ENCODE measurements at places on chromosomes 12 and 14. TPM values are rescaled to one million over a fixed set of nuclear protein-coding genes. Genes with fewer than 3 reads are reported as not detected.

DNA sequence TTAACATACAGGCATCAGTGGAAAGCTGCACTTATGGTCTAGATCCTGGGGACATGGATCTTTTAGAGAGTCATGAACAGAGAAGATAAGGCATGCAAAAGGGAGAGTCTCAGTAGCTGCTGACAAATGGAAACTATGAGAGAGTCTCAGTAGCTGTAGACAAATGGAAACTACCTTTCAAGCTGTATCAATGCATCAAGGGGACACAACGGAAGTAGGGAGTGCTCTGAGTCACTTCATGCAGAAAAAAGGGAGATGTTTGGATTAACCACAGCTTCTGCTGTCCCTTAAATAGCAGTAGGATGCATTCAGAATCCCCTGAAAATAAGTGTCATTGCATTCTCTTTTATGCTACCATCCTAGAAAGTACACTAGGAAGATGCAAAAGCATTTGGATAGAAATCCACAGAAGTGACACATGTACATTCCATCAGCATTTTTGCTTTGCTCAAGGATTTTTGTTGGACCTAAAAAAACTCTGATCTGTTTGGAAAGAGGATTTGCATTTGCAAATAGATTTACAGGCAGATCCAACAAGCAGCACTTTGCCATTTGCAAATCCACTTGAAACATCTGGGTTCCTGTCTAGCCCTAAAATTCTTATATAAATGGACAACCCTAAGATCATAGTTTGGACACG is 227.5 kb upstream of the LMO3 start:
- no peak for DNase-seq

DNA sequence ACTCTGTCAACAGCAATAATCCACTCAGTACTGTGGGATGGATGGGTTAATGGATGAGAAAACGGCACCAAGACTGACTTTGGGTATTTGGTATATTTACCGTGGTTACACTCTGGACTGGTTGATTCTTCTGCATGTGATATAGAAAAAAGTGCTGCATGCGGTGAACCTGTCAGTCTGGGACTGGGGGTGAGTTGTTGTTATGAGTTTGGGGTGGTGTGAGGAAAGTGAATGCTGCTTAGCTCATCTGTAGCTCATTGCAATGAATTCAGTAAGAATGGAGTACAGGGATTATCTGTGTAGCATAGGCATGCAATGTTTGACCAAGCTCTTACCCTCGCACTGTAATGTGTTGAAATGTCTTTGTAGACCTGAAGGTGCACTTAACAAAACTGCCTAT is 6.0 kb downstream of the KCNA1 start:
- no peak for DNase-seq

GRCh38 chr14:104393199-104393897 is 186.2 kb upstream of the C14orf180 start:
- DNase-seq, result no peak

GRCh38 chr14:97021001-97021400 is 223.8 kb downstream of the VRK1 start:
- no peak for DNase-seq

Gene DPPA3
- not detected for total RNA-seq

DNA sequence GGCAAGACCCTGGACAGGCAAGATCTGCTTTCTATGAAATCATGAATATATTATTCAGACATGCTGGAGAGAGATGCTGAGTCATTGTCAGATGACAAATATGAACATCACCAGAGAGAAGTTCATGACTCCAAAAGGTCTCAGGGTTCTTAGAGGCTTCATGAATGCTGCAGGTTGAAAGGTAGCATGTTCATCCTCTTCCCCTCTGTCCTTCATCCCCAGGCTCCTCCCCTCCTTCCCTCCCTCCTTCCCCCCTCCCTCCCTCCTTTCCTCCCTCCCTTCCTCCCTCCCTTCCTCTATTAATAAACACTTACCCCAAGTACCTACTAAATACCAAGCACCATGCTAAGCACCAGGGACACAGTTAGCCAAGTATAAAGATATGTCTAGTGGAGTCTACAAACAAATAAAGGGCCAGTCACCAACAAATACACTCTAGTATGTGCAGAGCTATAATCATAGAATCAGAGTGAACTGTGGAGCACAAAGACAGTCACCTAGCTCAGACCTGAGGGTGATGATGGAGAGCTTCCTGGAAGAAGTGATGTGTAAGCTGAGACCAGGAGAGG is 46.2 kb downstream of the RPH3A start:
- DNase-seq, result peak; percentile 40

Gene RPGRIP1
- total RNA-seq, result not detected

Gene RAD9B
- total RNA-seq, result 1.0 TPM

- DNase-seq, result peak; percentile 11
These were observed 138.0 kb downstream of the ASCL4 start for GRCh38 chr12:107912421-107913004.

Gene ZDHHC22
- under 0.01 TPM for total RNA-seq

DNA sequence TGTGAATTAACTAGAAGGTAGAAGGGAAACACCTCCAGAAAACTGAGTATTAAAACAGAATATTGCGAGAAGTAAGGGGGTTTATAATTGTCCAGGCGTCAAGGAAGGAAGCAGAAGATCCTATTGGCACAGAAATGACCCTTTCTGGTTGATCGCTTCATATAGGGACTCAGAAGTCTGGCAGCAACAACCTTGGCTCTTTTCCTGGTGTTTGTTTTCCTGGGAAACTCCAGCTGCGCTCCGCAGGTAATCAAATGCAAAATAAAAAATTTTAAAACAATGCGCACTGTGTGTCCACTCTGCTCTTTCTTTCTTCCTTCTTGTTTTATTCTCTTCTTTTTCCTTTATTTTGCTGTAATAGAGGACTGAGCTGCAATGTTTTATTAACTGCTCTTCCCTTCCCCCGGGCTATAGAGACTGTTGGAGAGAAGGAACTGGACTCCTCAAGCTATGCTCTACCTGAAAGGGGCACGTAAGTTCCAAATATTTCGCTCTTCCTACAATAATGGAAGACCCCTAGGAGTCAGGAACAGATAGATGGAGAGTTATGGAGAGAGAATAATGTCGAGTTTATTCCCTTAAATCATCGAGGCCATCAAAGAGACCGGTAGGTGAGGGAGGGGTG is 737 bp downstream of the SPX start:
- no peak for DNase-seq

- no peak for DNase-seq
These were observed 29.5 kb downstream of the SLC8B1 start for GRCh38 chr12:113305281-113305856.

Gene ZFP36L1
- total RNA-seq, result 238 TPM

DNA sequence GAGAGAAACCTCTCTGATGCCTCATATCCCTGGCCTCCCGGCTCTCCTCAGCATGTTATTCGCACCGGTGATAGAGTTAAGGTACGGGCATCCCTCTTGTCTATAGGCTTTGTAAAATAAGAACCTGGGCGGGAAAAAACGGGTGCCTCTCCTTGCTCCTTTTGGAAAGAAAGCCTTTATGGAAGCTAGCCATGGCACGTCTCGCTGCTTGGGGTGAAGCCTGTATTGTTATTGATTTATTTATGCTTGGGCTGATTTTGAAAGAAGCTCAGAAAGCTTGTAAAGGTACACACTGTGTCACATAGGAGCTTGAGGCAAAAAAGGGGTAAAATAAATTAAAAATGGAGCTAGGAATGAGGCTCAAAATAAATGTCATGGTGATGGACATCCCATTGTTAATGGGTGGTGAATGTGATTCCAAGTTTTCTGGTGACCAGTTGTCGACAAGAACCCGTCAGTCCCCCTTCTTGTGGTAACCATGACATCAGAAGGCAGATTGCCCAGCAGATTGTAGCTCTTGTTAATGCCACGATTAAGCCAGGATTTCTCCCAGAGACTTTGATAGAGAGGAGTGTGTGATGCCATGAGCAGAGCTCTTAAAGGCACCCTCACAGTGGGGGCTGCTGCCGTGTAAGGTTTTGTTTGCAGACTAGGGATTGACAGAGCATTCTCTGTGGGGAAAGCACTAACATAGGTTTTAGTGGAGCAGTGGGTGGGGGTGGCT is 50.4 kb upstream of the ASPG start:
- no peak for DNase-seq

DNA sequence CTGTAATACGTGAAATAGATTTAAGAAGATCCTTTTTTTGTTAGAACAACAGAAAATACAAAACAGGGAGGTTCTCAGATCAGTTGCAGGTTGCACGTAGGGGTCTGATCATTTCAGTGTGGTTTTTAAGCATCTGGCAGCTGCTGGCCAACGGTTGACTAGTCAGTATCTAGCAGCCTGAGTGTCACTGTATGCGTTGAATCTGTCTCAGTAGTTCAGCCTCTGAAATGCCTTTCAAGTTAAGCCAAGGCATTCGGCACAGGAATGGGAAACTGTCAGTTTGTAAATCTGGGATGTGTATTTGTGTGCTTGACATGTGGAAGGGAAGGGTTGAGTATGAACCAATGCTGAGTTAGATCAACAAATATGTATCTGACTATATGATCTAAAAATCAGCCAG is 165.9 kb downstream of the CACNA1C start:
- no peak for DNase-seq

- DNase-seq, result no peak
These were observed 63.3 kb downstream of the SUSD6 start for GRCh38 chr14:69674546-69675244.

- no peak for DNase-seq
These were observed 125.1 kb upstream of the TBX3 start for GRCh38 chr12:114809097-114809496.

Gene SLC6A13
- 0.11 TPM for total RNA-seq

DNA sequence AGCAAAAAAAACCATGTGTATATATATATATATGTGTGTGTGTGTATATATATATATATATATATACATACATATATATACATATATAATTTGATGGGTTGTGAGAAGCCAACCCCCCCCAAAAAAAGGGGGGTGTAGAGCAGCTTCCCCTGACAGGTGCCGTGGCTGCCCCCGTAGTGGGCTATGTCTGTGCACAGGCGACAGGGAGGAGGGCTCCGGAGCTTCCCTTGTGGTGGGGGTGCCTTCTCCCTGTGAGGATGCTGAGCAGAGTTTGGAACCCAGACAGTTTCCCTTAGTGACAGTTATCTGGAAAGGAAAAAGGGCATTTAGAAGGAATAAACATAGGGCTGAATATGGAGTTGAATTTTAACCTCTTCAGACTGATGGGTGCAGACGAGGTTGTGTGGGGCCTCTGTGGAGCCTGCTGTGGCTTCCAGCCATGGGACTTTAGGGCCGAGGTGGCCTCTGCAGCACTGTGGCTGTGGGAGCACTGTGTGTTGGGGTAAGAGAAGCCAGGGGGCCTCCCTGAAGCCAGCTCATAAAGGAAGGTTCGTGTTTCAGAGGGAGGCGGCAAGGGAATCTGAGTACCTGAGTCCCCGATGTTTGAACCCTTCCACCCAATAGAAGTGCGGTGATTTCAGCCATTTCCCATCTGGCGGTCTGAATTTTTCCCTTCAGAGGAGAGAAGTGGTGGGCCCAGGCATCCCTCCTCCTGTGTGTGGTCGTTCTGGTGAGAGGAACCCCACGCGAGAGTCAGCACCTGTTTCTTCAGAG is 19.8 kb downstream of the XRCC3 start:
- no peak for DNase-seq

Gene DBX2
- total RNA-seq, result not detected

DNA sequence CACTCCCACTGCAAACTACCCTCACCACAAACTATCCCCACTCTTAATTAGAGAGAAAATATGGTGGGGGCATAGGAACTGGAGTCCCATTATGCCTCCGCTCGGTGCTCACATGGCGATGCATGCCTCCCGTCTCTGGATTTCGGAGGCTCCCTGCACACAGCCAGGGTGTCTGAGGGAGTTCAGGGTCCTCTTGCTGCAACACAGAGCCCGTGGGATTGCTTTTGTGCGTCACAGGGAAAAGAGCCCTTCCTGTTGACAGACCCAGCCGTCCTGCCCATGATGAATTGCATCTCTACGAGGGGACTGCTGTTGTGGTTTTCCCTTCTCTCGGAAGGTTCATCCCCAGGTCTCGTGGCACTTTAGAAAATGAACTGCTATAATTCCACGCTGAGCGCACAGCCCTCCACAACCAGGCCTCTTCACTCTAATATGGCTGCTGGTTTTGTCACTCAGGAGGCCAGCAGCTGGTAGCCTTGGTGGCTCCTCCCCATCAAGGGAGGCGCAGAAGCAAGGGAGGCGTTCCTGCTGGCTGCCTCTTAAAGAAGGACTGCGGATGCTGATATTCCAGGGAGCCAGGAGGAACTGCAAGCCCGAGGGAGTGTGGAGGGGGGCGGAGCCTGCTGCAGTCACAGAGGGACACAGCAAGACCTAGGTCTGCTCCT is 158.0 kb downstream of the KCNA5 start:
- DNase-seq, result no peak

DNA sequence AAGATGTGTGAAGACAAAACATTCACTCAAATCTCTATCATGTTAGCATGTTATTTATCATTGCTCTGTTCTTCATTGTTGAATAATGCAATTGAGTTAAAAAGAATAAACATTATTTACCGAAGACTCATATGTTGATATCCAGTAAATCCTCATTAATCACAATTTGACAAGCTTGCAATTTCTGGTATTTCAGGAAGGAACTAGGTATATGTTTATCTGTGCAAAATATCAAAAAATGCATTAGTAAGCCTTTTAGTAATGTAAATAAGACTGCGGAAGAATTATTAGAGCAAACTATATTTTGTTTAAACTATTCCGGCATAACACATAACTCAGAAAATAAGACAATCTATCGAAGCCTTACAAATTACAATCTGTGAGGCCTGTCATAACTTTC is 222.7 kb upstream of the NOVA1 start:
- DNase-seq, result no peak

DNA sequence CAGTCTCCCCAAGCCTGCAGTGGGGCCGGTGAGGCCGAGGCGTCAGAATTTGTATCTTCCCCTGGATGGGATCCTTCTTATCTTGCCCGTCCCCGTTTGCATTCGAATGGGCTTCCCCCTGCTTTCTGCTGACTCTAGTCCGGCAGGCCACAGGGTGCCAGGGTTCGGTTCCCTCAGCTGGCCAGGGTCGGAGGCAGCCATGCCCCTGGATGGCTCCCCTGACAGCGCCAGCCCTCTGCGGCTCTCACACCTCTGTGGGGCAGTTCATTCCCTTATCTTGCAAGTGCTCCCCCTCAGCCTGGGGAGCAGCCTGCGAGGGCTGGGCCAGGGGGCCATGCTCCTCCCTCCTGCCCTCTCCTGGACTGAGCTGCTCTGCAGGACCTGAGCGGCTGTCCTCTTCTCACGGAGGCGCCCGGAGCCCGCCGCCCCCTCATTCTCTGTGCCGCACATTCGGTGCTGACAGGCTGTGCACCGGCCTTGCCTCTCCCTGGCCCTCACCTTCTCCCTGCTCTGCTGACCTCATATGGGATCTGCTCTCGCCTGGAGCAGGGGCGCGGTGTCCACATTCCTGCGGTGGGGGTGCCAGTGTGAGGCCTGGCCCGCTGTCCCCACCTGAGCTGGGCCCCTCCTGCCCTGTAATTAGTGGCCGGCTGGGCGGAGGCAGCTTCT is 32.8 kb downstream of the KIF26A start:
- DNase-seq, result no peak

Gene GPR162
- 2.0 TPM for total RNA-seq

GRCh38 chr14:20683125-20683890 is 1.1 kb upstream of the RNASE4 start:
- peak; percentile 93 for DNase-seq

Measured in LHCN-M2 (cell line).